ENCODE measurements at places on chromosomes 12 and 14. TPM values are rescaled to one million over a fixed set of nuclear protein-coding genes. Genes with fewer than 3 reads are reported as not detected.

DNA sequence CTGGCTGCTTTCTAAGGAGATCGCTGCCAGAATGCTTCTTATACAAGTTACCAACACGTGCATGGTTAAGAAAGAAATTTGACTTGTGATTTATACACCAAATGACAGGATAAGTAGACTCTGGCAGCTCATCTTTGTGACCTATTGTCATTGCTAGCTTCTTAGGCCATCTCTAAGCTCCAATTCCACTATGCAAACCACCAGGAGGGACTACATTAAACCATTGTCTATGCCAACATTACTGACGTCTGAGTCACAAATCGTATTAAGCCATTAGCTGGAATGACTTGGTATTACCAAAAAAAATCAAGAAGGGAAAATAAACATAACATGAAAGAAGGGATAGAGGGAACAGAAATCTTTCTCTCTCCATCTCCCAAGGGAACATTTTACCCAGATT, 15.8 kb upstream of the VPS33A start:
- peaks cover 12% of the 10 kb centered on the region for H3K36me3 ChIP-seq
- H3K27me3 ChIP-seq: no peaks in the 10 kb centered on the region
- no peak overlapping the region for H3K27ac ChIP-seq
- no peaks in the 10 kb centered on the region for H3K4me1 ChIP-seq
- DNase-seq: no peak

DNA sequence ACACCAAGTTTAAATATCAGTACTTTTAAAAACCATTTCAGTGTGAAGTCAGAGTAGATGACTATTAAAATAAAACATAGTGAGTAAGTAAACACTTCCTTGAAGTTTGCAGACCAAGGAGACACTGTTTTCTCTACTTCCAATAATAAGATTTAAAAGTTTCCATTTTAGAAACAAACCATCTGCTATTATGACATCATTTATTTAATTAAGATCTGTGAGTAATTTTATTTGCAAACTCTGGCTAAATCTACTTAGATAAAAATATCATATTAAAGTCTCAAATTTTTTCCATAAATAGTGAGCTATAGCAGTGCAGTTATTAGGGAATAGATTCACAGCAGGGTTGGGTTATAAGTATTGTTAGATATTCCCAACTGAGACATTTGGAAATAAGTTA, 1267.0 kb upstream of the FLRT2 start:
- no peak overlapping the region for H3K27ac ChIP-seq
- H3K27me3 ChIP-seq: no peaks in the 10 kb centered on the region
- no peak for DNase-seq
- H3K4me1 ChIP-seq: no peaks in the 10 kb centered on the region
- H3K4me3 ChIP-seq: no peak overlapping the region

- H3K36me3 ChIP-seq: no peaks in the 10 kb centered on the region
- H3K4me3 ChIP-seq: no peak overlapping the region
- H3K4me1 ChIP-seq: no peaks in the 10 kb centered on the region
- no peak overlapping the region for H3K27ac ChIP-seq
Measured at GRCh38 chr12:128592220-128592744, 231.5 kb downstream of the SLC15A4 start.

- H3K4me1 ChIP-seq: peaks cover 9% of the 10 kb centered on the region
- no peak overlapping the region for H3K27ac ChIP-seq
- no peak overlapping the region for H3K4me3 ChIP-seq
- no peak for DNase-seq
- no peaks in the 10 kb centered on the region for H3K36me3 ChIP-seq
- H3K27me3 ChIP-seq: no peaks in the 10 kb centered on the region
Measured at GRCh38 chr12:76563061-76563460, 3.5 kb upstream of the OSBPL8 start.

Gene ABHD12B
- total RNA-seq: not detected

Gene PIWIL1
- total RNA-seq: not detected

DNA sequence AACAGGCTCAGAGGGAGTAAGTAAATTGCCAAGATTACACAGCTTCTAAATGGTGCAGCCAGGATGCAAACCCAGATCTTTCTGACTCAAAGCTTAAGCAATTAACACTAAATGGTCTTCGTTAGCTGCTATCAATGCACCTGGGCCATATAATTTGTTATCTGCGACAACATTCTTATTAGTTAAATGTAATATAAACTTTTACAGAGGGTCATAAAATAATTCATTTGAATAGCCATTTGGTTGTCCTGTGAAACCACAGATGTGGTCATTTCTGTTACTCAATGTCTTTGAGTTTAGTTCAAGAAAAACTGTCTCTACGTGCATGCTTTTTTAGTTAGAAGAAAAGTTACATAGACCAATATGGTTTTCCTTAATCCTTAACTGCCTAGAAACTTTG, 22.1 kb upstream of the NAP1L1 start:
- no peak for DNase-seq
- H3K4me3 ChIP-seq: no peak overlapping the region
- no peaks in the 10 kb centered on the region for H3K4me1 ChIP-seq
- H3K27ac ChIP-seq: no peak overlapping the region
- no peaks in the 10 kb centered on the region for H3K36me3 ChIP-seq

Gene TAS2R9
- not detected for total RNA-seq

Measured in CD8-positive, alpha-beta memory T cell (primary cell).